CD4-positive, alpha-beta T cell treated with Interleukin-2 at 100 ng/mL for 4 hours (primary cell): ENCODE measurements at places on chromosomes 2 and 18.

GRCh38 chr2:120871016-120871635 lies 135.5 kb downstream of the GLI2 start:
- no peak for DNase-seq

GRCh38 chr18:69957747-69958146 lies 10.1 kb upstream of the CD226 start:
- DNase-seq, result no peak

- DNase-seq, result no peak
Measured at GRCh38 chr2:223050188-223050587, 1.8 kb upstream of the KCNE4 start.

DNA sequence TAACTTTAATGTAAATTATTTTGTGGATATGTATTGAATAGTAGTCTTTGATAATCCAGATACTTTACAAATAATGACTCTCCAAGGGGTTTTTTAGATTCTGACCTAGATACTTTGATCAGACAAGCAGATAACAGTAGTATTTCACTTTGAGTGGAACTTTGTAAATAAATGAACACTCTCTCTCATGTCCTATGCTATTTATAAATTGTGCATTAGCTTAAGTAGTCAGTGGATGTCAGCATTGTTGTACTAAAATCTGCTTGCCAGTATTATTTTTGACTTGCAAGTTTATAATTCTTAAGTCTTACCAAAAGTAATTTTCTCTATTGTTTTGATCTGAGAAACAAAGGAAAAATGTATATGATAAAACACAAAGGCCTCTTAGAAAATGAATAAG lies 1113.1 kb upstream of the NRXN1 start:
- no peak for DNase-seq

DNA sequence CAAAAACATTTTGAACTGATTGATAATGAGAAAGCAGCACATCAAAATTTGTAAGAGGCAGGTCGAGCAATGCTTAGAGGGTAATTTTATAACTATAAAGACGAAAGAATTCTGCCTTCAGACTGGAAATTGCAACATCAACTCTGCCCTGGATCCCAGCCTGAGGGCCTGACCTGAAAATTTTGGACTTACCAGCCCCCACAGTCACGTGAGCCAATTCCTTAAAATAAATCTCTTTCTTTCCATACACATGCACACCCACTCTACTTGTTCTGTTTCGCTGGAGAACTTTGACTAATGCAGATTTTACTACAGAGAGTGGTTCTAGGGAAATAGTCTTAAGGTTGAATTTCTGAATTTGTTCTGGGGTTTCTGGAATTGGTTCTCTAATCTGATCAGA lies 14.6 kb upstream of the ACOXL start:
- no peak for DNase-seq

DNA sequence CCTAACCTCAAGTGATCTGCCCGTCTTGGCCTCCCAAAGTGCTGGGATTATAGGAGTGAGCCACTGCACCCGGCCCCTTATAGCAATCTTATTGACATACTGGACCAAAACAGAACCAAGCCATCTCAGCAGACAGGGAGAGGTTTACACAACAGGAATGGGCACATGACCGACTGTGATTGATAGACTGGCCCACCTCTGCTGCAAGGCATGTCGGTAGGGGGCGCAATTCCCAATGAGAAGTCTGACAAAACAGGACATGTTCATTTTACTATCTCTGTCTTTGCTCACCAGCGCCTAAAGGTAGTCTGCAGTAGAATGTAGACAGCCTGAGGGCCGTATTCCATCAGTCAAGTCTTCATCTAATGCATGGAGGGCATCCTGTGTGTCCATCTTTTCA lies 2.0 kb downstream of the LYPD6B start:
- DNase-seq, result peak; percentile 44

- DNase-seq, result no peak
Measured at GRCh38 chr18:13640266-13640860, 86.0 kb downstream of the FAM210A start.

DNA sequence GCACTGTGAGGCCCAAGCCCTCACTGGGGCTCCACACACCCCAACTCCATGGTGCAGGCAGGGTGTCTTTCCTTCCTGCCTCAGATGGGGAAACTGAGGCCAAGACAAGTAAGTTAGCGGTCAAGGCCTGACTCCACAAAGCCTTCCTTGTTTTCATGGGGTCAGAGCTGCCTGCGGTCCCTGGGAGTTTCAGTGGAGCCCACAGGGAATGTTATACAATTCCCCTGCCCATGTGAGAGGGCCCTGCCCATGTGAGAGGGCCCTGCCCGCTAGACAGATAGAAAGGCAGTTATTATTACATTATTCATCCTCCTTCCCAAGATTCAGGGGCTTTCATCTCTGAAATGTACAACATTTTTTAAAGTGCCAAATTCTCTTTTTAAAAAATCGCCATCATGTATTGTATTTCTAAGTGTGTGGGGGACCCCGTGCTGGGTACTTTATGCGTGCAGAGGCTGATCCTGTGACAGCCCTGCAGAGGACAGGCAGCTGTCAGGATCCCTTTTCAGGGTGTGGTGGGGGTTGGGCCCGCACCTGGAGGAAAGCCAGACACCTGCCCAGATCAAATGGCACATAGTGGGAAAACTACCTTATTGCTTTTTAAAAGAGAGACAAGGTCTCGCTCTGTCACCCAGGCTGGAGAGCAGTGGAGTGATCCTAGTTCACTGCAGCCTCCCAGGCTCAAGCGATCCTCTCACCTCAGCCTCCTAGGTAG lies 23.4 kb downstream of the FBLN7 start:
- DNase-seq, result no peak

GRCh38 chr2:71995067-71995665 lies 152.5 kb downstream of the CYP26B1 start:
- no peak for DNase-seq

DNA sequence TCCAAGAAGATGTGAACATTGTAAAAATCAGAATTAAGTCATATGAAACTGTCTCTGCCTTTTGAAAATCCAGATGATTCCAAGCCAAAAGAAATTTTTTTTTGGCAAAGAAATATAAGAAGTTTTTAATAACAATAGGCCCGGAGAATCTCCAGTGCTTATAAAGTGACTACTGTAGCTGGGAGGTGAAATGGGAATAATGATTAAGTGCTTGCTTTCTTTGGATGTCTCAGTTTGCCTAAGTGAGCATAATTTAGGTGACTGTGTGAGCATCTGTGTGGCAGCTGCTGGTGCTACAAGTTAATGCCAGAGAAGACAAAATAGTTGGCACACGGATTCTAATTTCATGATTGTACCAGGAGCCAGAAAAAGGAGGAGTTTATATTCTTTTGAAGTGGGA lies 185.0 kb downstream of the LTBP1 start:
- no peak for DNase-seq

DNA sequence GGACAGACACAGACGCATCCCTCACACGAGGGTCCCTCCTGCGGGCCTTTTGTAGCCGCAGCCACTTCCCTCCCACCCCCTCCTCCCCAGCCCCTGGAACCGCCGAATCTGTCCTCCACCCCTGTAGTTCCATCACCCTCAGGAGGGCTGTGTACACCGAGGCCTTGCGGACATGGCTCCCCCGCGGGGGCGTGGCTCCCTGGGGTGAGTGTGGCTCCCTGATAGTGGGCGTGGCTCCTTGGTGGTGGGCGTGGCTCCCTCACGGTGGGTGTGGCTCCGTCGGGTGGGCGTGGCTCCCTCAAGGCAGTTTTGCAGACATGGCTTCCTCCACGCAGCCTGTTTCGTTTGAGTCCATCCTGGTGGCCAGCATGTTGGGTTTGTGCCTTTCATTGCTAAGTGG lies 420.7 kb upstream of the SALL3 start:
- DNase-seq, result no peak

DNA sequence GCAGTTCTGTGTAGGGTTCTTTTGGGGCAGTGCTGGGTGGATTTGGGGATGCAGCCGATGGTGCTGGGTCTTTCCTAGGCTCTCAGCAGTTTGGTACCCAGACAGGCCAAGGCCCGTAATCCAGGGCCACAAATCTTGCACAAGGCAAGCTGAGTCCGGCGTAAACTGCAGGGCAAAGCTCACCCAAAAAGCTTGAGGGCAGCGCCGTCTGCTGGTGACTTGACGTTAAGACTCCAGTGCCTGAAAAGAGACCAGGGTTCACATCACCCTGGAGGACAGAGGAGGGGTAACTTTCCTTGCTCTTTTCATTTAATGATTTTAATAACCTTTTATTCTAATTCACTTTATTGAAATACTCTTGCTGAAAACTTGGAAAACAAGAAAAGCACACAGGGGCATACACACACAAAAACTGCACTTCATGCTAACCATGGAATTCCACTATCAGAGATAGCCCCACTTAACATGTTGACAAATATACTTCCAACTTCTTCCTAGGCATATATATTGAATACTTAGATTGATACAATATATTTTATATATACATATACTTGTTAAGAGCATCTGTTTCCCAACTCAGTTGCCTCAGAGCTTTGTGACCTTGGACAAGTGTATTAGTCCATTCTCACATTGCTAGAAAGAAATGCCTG lies 38.9 kb downstream of the CNGA3 start:
- peak; percentile 68 for DNase-seq
